Colonic mucosa (tissue), 4 donors: ENCODE measurements at places on chromosomes 7 and 10. TPM values are rescaled to one million over a fixed set of nuclear protein-coding genes. Genes with fewer than 3 reads are reported as not detected.

GRM8 gene
- 2.5 TPM for total RNA-seq

COL28A1 gene
- 1.2 TPM for total RNA-seq

DENND11 gene
- total RNA-seq = 38.1 TPM

AKR1C4 gene
- total RNA-seq = not detected

RASSF4 gene
- 19.9 TPM for total RNA-seq

AGAP9 gene
- 6.7 TPM for total RNA-seq

PON3 gene
- total RNA-seq = 3.5 TPM

ANKRD61 gene
- not detected for total RNA-seq

LIPK gene
- total RNA-seq = not detected

GRCh38 chr7:156074084-156074483 lies 261.8 kb upstream of the SHH start:
- no peak overlapping the region for H3K4me3 ChIP-seq
- no peak overlapping the region for H3K27ac ChIP-seq
- DNase-seq = no peak
- no peaks in the 10 kb centered on the region for H3K4me1 ChIP-seq

- no peak overlapping the region for H3K27ac ChIP-seq
- no peaks in the 10 kb centered on the region for H3K27me3 ChIP-seq
- no peak overlapping the region for H3K4me3 ChIP-seq
- H3K36me3 ChIP-seq = no peaks in the 10 kb centered on the region
- DNase-seq = no peak
- no peaks in the 10 kb centered on the region for H3K4me1 ChIP-seq
These were observed 227.7 kb downstream of the ADAM12 start for GRCh38 chr10:126160571-126160970.

DNA sequence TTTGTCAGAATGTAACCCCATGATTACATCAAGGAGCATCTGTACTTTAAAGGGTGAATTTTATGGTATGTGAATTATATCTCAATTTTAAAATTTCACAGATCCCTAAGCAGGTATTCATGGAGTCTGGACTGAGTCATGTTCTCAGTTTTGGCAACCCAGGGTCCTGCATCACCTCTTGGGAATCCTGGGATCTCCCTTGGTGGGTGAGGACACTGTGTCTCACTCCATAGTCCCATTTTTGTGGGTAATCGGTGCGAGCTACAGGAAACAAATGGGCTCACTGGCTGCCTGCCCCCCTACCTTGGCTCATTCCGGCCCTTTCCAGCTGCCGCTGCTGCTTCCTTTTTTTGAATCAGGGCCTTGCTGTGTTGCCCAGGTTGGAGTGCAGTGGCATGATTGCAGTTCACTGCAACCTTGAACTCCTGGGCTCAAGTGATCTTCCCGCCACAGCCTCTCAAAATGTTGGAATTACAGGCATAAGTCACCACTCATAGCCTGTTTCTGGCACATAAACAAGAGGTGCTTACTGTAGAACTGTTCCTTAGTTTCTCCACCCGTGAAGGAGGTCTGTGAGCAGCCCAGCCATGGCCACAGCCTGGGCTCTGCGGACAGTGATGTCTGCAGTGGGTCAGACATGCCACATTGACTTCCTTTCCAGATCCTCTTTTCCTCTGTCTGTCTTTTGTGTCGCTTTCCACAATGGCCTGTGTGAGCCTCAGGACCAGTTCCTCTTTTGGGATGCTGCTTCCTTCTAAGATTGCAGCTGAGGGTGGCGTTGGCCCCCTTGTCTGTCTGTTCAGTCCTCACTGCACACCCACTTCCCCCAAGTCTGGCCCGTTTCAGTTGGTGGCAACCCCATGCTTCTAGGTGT lies 14.5 kb downstream of the PALD1 start:
- no peaks in the 10 kb centered on the region for H3K4me1 ChIP-seq
- H3K27ac ChIP-seq = no peak overlapping the region
- no peaks in the 10 kb centered on the region for H3K27me3 ChIP-seq
- no peak overlapping the region for H3K4me3 ChIP-seq
- no peak for DNase-seq

- no peaks in the 10 kb centered on the region for H3K27me3 ChIP-seq
- H3K4me1 ChIP-seq = no peaks in the 10 kb centered on the region
- DNase-seq = no peak
- no peak overlapping the region for H3K27ac ChIP-seq
- no peak overlapping the region for H3K4me3 ChIP-seq
These were observed 47.8 kb downstream of the SLC35G1 start for GRCh38 chr10:93941606-93942005.

- H3K27me3 ChIP-seq = no peaks in the 10 kb centered on the region
- no peak for DNase-seq
- H3K36me3 ChIP-seq = no peaks in the 10 kb centered on the region
- no peak overlapping the region for H3K27ac ChIP-seq
- no peaks in the 10 kb centered on the region for H3K4me1 ChIP-seq
These were observed 72.9 kb downstream of the DOCK4 start for GRCh38 chr7:112133328-112133727.

DNA sequence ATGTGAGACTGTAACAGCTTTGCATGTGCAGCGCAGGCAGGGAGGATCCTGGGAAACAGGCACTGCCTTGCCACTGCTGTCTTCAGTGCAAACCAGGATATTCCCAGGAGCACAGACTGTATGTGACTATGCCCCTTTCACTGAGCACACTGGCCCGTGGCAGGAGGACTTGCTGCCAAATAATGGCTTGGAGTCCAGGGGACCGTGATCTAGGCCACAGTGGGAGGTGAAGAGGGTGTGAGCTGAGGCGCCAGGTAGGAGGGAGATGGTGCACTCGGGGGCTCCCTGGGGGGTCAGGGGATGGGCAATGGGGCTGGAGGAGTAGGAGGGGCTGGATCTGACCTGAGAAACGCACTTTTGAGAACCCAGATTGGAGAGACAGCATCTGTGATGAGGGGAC lies 193.4 kb upstream of the ZNF32 start:
- no peak overlapping the region for H3K27ac ChIP-seq
- no peaks in the 10 kb centered on the region for H3K27me3 ChIP-seq
- no peak overlapping the region for H3K4me3 ChIP-seq
- no peaks in the 10 kb centered on the region for H3K36me3 ChIP-seq
- no peak for DNase-seq
- H3K4me1 ChIP-seq = no peaks in the 10 kb centered on the region

DNA sequence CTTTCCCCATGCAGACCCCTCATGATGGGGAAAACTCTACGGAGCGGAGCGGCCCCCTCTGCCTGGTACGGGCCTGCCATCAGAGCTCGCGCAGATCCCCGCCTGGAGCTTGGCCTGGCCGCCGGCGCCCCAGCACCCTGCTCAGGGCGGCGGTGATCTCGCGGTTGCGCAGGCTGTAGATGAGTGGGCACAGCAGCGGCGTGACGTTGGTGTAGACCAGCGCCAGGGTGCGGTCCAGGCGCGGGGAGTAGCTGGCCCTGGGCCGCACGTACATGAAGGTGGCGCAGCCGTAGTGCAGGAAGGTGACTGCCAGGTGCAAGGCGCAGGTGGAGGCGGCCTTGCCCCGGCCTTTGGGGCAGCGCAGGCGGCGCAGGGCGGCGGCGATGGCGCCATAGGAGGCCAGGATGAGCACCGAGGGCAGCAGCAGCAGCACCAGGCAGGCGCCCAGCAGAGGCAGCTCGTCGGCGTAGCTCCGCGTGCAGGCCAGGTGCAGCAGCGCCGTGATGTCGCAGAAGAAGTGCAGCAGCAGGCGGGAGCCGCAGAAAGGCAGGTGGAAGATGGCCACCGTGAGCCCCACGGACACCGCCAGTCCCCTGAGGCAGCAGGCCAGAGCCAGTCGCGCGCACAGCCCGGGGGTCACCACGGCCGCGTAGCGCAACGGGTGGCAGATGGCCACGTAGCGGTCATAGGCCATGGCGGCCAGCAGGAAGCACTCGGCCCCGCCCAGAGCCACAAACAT lies 33.4 kb downstream of the TAS2R41 start:
- no peak overlapping the region for H3K27ac ChIP-seq
- no peaks in the 10 kb centered on the region for H3K27me3 ChIP-seq
- H3K4me1 ChIP-seq = no peaks in the 10 kb centered on the region
- H3K4me3 ChIP-seq = no peak overlapping the region
- H3K36me3 ChIP-seq = no peaks in the 10 kb centered on the region

- H3K27me3 ChIP-seq = no peaks in the 10 kb centered on the region
- H3K4me3 ChIP-seq = no peak overlapping the region
- no peak for DNase-seq
- H3K4me1 ChIP-seq = no peaks in the 10 kb centered on the region
- no peak overlapping the region for H3K27ac ChIP-seq
- H3K36me3 ChIP-seq = no peaks in the 10 kb centered on the region
These were observed 10.3 kb upstream of the PPP2R2D start for GRCh38 chr10:131890276-131891195.

- peak; percentile 47 for DNase-seq
- H3K4me3 ChIP-seq = no peak overlapping the region
- H3K27me3 ChIP-seq = no peaks in the 10 kb centered on the region
- H3K36me3 ChIP-seq = no peaks in the 10 kb centered on the region
- H3K27ac ChIP-seq = peak overlapping the region; percentile 85
These were observed 31.6 kb downstream of the IL15RA start for GRCh38 chr10:5945561-5946418.

GRCh38 chr10:69043931-69044531 lies 43.9 kb upstream of the SRGN start:
- peak overlapping the region; percentile 27 for H3K27ac ChIP-seq
- no peaks in the 10 kb centered on the region for H3K36me3 ChIP-seq
- no peak overlapping the region for H3K4me3 ChIP-seq
- no peaks in the 10 kb centered on the region for H3K27me3 ChIP-seq

DNA sequence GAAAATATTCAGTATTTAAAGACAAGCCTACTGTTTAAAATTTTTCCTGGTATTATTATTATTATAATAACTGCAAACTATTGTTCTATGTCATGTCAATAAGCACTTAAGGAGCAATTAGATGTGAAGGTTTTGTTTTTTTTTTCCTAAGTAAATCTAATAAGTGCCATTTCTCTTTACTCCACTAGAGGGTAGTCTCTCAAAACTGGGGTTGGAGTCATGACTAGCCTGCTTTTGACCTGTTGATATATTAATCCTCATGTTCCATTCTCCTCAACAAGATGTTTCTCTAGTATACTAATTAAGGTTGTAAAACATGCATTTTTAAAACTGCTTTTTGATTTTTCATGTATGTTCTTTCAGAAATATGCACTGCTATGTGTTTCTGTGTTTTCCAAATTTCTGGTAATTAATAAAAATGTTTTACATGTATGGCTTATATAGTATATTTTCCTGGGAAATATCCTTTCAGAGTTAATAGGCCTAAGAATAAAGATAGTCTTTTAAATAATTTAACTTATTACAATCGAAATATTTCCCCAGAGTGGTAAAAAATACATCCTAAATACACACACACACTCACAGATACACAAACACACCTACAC lies 1.0 kb upstream of the LRRN3 start:
- DNase-seq = no peak
- H3K4me1 ChIP-seq = no peaks in the 10 kb centered on the region
- H3K4me3 ChIP-seq = no peak overlapping the region
- no peak overlapping the region for H3K27ac ChIP-seq
- no peaks in the 10 kb centered on the region for H3K36me3 ChIP-seq
- no peaks in the 10 kb centered on the region for H3K27me3 ChIP-seq

GRCh38 chr10:93445097-93445960 lies 36.8 kb downstream of the MYOF start:
- peaks cover 11% of the 10 kb centered on the region for H3K4me1 ChIP-seq
- DNase-seq = peak; percentile 95
- H3K4me3 ChIP-seq = no peak overlapping the region
- peak overlapping the region; percentile 73 for H3K27ac ChIP-seq
- no peaks in the 10 kb centered on the region for H3K27me3 ChIP-seq

DNA sequence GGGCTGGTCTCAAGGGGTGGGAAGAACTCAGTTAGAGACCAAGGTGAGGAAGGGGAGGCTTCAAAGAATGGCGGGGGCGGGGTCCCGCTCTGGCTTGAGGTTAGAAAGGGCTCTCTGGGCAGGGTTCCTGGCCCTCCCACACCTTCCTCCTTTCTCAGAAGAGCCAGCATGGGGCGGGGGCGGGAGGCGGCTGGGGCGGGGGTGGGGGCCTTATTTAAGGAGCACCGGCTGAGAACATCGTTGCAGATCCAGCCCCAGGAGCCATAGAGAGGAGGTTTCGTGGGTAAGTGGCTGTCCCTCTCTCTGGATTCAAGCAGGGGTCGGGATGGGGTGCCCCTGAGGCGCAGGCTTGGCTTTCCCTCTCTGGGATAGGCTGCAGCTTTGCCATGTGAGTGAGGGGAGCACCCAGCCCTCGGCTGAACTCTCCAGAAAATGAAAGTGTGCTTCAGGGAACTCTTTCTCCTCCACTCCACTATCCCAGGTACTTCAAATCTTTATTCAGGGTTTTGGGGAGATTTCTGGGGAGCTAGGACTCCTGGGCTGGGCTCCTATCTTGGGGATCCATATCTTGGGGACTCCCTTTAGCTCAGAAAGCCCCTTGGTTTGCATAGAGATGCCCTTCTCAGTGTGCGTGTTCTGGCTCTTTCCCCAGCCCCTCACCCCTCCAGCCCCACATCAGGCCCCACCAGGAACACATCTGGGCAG lies 3.3 kb upstream of the CUEDC2 start:
- H3K36me3 ChIP-seq = no peaks in the 10 kb centered on the region
- peak overlapping the region; percentile 47 for H3K27ac ChIP-seq
- DNase-seq = no peak
- peaks cover 4% of the 10 kb centered on the region for H3K4me1 ChIP-seq
- H3K4me3 ChIP-seq = no peak overlapping the region

GRCh38 chr10:92395271-92395670 lies 104.3 kb downstream of the MARCHF5 start:
- H3K27me3 ChIP-seq = no peaks in the 10 kb centered on the region
- H3K4me1 ChIP-seq = no peaks in the 10 kb centered on the region
- H3K4me3 ChIP-seq = no peak overlapping the region
- no peak for DNase-seq
- H3K36me3 ChIP-seq = no peaks in the 10 kb centered on the region
- H3K27ac ChIP-seq = no peak overlapping the region
